ENCODE measurements at places on chromosomes 4 and X.

DNA sequence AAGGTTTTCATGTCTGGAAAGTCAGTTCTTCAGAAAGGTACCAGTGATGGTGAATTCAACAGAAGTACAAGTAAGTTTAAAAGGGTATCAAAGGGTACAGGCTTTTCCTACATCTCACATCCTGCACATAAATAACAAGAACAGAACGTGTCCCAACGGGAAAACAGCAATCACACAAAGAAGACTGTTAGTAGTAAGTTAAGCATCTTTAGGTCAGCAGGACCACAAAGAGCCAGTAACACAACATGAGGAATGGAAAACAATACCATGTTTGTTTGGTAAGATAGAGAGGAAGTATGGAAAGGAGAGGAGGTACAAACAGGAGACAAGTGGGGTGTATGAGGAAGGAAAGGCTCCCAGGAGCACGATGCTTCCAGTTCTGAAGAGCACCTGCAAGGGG, 43.2 kb downstream of the SAT1 start:
- no peak for DNase-seq

GRCh38 chr4:54526560-54526959, 131.2 kb upstream of the KIT start:
- no peak for DNase-seq

DNA sequence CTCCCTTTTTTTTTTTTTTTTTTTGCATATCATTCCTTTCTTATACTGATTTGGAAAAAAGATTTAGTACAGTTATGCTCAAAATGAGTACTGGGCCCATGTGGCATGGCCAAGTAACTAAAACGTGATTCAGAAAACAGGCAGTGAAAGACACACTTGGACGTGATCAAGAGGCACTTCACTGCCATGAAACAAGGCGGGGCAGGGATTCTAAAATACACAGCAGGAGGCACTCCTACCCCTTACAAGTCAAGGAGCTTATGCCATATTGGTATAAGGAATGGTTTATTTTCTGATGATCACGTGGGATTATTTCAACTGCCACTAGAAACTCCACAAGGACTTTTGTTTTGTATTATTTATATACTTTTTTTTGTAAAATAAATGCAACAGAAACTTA, 72.0 kb downstream of the CHST7 start:
- no peak for DNase-seq

DNA sequence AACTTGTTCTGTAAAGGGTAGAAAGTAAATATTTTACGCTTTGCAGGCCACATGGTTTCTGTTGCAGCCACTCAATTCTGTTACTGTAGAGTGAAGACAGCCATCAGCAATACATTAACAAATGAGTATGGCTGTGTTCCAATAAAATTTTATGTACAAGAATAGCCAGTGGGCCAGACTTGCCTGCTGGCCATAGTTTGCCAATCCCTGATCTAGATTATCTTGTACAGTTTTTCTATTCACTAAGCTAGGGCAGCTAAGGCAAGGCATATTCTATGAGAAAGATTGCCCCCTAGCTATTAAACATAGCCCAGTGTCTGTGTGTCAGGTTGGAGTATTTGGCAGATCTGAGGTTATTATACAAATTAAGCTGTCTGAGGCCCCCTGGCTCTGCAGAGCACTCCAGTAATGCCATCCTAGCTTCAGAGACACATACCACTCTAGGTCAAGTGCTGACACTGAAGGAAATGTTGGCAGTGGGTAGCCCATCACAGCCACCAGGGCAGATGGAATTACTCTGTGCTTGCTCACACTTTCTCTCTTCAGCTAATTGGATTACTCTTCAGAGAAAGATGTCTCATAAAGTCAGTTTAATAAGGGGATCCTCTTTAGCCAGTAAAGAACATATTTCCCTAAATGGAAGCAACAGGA, 40.7 kb downstream of the MTTP start:
- DNase-seq, result no peak

DNA sequence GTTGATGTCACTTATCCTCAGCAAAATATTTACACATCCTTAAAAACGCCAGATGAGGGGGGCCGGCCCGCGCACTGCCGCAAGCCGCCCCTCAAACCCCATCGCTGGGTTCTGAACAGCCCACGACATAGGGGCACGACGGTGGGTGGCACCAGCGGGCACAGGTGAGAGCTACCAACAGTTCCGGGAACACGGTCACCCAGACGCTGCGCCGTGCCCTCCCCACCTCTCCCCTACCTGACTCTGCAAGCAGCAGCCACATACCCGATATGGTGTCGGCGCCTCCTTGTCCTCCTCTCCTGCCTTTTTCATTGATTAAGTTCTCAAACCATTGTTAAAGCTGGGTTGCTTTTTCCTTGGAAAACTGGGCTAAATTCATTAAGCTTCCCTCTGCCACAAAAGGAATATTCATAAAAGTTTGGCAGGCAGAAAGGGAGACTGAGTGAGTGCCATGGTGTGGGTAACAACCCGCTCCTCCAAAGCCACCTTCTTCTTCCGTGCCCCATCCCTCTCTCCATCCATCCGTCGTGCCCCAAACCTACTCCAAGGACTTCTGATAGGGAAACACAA, 1.4 kb downstream of the RAI2 start:
- no peak for DNase-seq

DNA sequence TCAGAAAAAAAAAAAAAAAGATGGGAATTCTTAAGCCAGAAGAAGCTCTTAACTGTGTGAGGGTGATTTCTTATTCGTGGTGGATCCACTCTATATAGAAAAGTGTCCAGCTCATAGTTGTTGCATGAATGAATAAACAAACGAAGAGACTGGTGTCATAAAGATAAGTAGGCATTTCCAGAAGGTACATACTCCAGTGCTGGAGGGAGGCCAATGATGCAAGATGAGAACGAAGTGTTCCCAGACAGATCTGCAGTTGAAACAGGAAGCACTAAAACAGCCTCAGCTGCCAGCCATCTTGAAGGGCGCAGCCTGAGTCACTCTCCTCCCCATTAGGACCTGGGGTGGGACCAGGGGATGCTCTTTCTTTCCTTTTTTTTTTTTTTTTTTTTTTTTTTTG, 47.4 kb upstream of the HOPX start:
- no peak for DNase-seq

GRCh38 chr4:154908168-154908567, 127.1 kb downstream of the RBM46 start:
- DNase-seq, result no peak

DNA sequence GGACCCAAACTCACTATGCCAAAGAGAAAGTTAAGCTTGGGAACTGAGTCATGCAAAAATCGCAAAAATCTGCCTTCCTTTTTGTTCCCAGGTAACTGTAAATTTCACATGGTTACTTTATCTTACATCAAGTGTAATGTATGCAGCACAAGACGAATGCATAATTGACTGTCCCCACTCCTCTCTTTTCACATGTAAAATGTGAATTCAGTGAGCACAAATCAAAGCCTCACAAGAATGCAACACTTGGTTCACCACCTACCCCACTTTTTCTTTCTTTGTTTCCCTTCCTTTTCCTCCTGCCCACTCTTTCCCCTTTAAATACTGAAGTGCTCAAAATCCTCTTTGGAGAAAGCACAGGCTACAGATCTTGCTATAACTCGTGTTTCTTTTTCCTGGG, 53.2 kb downstream of the MAGED4B start:
- DNase-seq, result no peak
